ENCODE measurements at places on chromosomes 7 and 10.

- DNase-seq: no peak
Measured at GRCh38 chr7:33829536-33829935, 75.8 kb upstream of the BMPER start.

DNA sequence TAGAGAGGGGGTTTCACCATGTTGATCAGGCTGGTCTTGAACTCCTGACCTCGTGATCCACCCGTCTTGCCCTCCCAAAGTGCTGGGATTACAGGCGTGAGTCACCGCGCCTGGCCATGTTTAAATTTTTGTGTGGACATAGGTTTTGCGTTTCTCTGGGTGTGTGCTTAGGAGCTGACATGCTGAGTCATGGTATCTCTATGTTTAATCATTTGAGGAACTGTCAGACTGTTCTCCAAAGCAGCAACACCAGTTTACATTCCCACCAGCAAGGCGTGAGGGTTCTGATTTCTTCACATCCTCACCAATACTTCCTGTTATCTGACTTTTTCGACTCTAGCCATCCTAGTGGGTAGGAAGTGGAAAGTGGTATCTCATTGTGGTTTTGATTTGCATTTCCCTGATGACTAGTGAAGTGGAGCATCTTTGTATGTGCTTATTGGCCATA lies 153.7 kb downstream of the DNAJB6 start:
- DNase-seq: peak; percentile 33

DNA sequence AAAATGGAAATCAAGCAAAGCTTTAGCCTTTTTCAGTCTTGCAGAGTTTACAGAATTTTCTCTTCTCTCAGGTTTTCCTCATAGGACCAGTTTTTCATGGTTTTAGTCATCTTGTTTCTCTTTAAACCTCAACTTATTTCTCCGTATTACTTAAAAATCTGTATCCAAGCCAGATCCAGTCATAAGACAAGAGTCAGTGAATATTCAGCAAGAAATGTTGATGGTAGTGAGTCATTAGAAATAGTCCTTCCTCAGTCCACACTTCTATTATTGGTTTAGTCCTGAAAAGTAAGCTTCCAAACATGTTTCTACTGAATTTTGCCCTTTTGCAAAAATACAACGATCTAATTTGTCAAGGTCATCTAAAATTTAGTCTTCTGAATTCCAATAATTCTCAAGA lies 107.0 kb downstream of the VIM start:
- no peak for DNase-seq

DNA sequence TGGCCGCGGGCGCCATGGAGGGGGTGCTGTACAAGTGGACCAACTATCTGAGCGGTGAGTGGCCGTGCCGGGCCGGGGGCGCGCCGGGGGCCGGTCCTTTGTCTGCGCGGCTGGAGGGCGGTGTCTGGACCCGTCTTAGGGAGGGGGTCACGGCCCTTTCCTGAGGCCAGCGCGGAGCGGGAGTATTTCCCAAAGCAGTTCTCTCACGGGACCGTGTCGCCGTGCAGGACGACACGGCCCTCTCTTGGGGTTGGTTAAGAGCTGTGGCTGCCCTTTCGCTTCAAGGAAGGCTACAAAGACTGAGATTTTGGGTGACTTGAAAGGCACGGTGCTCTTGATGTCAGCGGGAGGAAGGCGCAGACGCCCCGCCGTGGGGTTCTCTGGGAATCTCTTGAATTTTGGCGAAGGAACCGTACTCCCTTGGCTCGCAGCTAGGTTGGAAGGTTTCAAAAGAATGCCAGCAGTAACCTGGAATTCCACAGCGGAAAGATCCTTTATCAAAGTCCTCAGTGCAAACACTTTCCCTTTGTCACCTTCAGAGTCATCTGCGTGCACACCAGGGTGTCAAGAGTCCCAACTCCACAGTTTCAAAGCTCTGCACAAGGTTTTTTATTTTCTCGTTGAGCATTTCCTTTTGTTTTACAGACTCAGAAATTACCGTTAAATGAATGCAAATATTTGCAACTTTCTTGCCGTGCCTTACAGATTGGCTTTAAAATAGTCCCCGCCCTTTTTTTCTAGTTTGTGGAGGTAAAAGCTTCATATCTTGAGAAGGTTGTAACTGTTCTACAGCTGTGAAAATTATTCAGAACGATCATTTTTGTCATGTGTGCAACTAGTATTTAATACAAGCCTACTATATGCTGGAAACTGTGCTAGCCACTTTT lies 780 bp downstream of the PLEKHA8 start:
- DNase-seq: peak; percentile 48

- no peak for DNase-seq
Measured at GRCh38 chr7:153382641-153383101, 623.1 kb downstream of the ACTR3B start.

GRCh38 chr10:76311752-76312636 lies 880.6 kb downstream of the LRMDA start:
- no peak for DNase-seq

DNA sequence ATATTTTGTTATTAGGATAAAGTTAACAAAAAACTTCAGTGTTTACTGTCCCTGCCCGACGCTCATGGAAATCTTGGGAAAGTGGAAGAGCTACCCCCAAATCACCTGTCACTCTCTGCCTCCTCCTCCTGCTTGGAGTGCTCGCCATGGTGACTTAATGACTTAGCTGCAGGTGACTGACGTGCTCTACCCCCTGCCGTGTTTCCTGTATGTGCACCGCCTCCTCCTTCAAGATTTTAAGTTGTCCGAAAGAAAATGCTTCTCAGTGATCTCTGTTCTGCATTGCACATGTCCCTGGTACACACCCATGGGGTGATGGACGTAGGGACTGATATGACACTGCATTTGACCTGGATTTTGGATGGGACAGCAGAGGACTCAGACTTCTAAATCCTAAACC lies 338.8 kb upstream of the SHH start:
- DNase-seq: no peak

- DNase-seq: no peak
Measured at GRCh38 chr7:128858380-128859231, 4.0 kb upstream of the ATP6V1F start.

- DNase-seq: no peak
Measured at GRCh38 chr7:137345799-137346449, 2.4 kb upstream of the PTN start.

- DNase-seq: no peak
Measured at GRCh38 chr10:101073631-101074030, 11.8 kb downstream of the KAZALD1 start.

- DNase-seq: no peak
Measured at GRCh38 chr10:104762793-104763192, 121.7 kb downstream of the SORCS3 start.

- no peak for DNase-seq
Measured at GRCh38 chr10:61338146-61338545, 115.0 kb downstream of the TMEM26 start.

- DNase-seq: peak; percentile 16
Measured at GRCh38 chr10:8444630-8445029, 390.1 kb downstream of the GATA3 start.

GRCh38 chr10:84205049-84205852 lies 10.9 kb downstream of the CDHR1 start:
- DNase-seq: peak; percentile 86

GRCh38 chr10:20811131-20811530 lies 86.0 kb downstream of the NEBL start:
- no peak for DNase-seq

- no peak for DNase-seq
Measured at GRCh38 chr7:81433206-81433605, 336.6 kb downstream of the HGF start.

DNA sequence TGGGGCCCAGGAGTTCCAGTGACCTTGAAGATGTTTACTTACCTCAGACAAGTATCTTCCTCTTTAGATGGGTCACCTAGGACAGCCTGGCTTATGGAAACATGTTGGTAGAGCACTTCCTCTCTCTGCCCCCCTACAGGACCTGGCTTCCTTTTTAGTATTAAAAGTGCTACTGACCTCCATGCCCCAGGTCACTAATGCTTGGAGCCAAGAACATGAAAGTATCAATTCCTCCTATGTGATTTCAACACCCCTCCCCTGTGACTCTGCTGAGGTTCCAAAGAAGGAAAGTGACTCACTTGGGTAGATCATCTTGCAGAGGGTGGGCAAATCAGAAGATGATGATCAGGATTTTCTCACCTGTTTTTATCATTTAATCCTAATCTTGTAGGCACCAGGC lies 125.3 kb upstream of the CCDC6 start:
- no peak for DNase-seq

- DNase-seq: no peak
Measured at GRCh38 chr10:74486659-74487058, 335.6 kb downstream of the ADK start.

DNA sequence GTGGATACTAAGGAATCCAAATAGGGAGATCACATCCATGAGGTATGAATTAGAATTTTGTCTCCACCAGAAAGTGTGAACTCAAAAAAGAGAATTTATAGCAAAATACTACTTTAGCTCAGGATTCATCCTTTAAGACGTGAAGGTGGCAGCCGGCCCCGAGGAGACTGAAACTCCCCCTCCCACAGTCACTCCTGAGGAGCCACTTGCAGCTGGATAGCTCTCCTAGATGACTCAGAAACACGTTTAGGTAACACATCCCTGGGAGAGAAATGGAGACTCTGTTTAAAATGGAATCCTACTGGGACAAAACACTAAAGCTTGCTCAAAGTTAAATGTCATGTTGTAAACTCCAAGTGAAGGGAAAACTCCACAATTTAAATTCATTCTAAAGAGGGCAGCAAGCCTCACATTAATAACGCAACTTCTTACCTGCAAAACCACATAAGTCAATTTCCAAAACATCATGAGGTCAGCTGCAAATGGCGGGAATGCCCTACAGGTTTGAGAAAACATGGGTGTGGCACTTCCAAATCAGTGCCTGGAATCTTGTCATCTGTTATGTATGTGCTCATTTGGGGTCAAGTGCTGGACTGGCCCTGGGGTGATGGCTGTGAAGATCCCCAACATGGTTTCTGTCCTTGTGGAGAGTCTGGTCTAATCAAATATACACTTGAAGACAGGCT lies 46.2 kb downstream of the ICA1 start:
- DNase-seq: no peak

GRCh38 chr10:93445097-93445960 lies 36.8 kb downstream of the MYOF start:
- peak; percentile 80 for DNase-seq

- DNase-seq: no peak
Measured at GRCh38 chr10:85464336-85464735, 902.3 kb downstream of the GRID1 start.

GRCh38 chr7:138091032-138091431 lies 14.8 kb downstream of the AKR1D1 start:
- DNase-seq: no peak

- no peak for DNase-seq
Measured at GRCh38 chr7:137003086-137003485, 134.6 kb downstream of the CHRM2 start.

DNA sequence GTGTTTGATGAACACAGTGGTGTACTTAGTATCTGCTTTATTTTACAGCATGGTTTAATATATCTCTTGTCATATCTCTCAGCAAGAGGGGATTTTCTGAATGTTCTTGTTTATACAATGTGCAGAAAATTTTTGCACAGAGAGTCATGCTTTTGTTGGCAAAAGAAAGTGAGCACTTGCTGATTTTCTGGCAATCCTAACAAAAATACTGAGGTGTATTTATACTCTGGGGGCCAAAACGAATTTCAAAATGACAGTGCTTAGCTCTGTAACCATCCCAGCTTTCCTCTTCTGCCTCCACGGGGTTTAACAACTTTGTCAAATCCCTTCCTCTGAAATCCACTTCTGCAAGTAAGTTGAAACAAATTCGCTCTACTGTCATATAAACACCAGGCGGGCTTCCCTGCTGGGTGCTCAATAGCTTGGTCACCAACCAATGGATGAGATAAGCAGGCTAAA lies 169.2 kb downstream of the NOC3L start:
- no peak for DNase-seq

DNA sequence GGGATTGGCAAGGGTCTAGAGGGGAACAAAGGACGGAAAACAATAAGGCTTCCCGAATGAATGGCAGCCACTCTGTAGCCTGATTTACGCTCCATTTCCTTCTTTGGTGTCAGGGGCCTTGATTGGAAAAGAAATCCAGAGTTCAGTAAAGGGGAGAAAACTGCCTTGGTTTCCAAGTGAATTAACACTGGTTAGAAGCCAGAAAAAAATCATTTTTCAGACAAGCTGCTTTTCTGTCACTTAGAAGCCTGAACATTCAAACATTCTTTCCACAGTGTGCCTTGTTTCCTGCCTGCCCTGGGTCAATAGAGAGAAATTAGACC lies 283 bp upstream of the TRDMT1 start:
- DNase-seq: no peak

GRCh38 chr10:128854963-128855362 lies 612.1 kb upstream of the MGMT start:
- peak; percentile 88 for DNase-seq

DNA sequence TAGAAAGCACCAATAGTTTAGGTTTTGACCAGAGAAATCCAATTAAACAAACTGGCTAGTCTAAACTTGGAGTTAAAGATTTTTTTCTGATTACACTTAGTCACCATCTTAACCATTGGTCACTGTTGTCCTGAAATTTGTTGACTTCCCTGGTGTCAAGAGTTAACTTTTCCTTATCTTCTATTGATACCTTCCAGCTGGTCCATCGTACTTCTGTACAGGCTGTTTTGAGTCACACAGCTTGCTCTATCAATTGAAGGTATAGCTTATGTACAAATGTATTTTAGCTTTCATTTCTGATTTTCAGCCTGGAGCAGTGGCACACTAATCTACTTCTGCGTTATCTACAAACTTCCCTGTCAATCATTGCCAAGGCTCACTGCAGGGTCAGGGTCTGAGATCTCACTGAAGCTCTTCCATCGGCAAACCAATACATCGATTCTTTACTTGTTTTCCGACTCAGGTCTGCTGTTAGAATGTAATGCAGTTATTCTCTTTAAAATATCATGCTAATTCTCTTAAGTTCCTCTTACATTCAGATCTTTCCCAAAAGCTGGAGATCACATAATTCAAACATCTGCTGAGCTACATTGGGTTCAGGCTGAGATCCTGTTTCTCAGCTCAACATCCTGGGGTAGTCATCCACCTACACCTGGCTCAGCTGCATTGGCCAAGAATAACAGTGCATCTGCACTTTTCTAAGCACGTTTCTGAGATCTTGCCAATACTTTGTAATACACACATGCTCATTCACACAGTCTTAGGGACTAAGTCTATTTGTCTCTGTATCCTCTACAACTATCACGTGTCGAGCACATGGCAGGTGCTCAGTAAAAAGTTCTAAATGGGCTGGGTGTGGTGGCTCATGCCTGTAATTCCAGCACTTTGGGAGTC lies 11.3 kb downstream of the MRPS33 start:
- DNase-seq: no peak

DNA sequence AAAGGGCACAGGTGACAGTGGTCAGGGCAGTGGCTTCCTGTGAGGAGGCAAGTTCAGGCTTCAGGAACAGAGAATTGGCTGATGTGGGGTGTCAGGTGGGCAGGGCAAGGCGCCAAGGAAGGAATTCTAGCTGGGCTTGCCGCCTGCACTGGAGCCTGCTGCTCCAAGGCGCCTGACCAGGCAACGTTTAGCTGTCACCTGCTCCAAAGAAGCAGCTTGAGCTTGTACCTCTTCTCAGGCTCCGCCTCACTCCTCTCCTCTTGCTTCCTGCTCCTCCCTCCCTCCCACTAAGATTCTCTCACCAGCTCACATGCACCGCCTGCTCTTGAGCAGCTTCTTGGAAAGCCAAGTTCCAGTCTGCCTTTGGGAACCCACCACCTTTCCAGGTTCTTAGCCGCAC lies 187.4 kb upstream of the GRB10 start:
- DNase-seq: no peak

GRCh38 chr7:148045521-148045920 lies 545.0 kb upstream of the C7orf33 start:
- DNase-seq: no peak
